HS-5 (cell line): ENCODE measurements at places on chromosomes 16 and 17.

- no peak for DNase-seq
Observed at GRCh38 chr17:64393000-64393402, 2.3 kb upstream of the PECAM1 start.

- DNase-seq, result no peak
Observed at GRCh38 chr17:13102477-13102876, 84.7 kb upstream of the ELAC2 start.

GRCh38 chr17:73550556-73550955 is 93.7 kb downstream of the SDK2 start:
- no peak for DNase-seq

- no peak for DNase-seq
Observed at GRCh38 chr16:24289166-24289700, 33.1 kb downstream of the CACNG3 start.

- no peak for DNase-seq
Observed at GRCh38 chr16:82633964-82634600, 7.3 kb downstream of the CDH13 start.

DNA sequence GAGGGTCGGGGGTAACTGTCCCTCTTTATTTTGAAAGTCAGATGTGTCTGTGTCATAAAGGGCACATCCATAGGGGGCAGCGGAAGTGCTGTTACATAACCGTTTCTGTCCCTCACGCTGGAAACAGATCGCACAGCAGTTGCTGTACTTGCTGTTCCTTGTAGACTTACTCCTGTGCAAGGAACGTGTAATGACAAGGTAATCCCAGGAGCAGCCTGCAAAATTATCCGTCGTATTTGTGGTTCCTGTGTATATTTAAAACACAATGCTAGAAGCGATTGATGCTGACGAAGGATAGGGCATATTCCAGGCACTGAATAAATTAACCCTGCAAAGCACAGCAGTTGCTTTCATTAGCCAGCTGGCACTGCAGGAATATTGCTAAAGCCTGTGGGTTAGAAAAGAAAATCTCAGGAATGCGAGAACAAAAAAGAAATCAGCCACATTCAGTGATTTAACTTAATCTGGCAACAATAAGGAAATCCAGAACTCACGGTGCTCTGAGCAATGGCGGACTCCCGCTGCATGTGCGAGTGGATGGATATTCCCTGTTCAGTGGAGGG is 76.2 kb downstream of the SPECC1 start:
- no peak for DNase-seq
